ENCODE measurements at places on chromosomes 1 and 21.

DNA sequence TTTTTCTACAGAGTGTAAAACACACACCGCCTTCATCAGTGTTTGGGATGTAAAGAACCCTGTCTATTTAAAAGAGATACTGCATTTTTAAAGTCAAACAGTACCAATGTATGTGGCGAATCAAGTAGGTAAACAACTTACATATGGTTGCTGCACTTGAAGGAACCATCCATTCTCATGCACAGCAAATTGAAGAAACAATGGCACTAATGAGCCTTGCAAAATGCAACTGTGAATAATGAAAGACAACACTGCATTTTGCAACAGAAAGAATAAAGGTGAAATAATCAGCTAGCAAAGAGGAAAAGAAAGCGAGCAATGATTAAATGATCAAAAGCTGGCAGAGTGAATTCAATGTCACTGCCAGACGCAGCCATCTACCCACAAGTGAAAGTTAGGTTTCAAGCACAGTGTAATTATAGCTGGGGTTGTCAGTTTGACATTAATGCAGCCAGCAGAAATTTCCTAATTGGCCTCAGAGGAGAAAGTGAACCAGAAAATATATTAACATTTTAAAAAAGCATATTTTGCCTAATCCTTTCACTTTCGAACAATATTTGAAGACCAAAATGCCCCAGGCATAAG lies 10.9 kb upstream of the BARHL2 start:
- no peak for DNase-seq

GRCh38 chr1:216632980-216633379 lies 90.2 kb downstream of the ESRRG start:
- DNase-seq: no peak

- no peak for DNase-seq
Observed at GRCh38 chr1:85554630-85555327, 25.8 kb upstream of the CCN1 start.

DNA sequence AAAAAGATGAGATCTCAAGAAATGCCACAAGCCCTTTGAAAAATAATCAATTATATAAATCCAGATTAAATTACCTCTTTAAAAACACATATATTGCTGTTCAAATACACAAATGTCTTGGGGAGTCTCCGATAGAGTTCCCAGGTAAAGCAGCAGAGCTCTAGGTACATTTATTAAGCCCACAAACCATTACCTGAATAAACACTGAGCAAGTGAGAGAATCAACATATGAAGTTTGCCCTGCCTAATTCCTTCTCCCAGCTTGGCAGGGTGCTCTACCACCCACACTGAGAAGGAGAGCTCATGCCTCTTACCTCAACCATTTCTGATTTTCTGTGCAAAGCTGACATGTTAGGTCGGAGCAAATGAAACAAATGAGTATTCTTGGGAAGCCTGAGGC lies 402.4 kb downstream of the KCNH1 start:
- DNase-seq: no peak

- DNase-seq: no peak
Observed at GRCh38 chr1:75531570-75531969, 79.3 kb downstream of the SLC44A5 start.

GRCh38 chr1:100542285-100542684 lies 4.3 kb downstream of the GPR88 start:
- no peak for DNase-seq

DNA sequence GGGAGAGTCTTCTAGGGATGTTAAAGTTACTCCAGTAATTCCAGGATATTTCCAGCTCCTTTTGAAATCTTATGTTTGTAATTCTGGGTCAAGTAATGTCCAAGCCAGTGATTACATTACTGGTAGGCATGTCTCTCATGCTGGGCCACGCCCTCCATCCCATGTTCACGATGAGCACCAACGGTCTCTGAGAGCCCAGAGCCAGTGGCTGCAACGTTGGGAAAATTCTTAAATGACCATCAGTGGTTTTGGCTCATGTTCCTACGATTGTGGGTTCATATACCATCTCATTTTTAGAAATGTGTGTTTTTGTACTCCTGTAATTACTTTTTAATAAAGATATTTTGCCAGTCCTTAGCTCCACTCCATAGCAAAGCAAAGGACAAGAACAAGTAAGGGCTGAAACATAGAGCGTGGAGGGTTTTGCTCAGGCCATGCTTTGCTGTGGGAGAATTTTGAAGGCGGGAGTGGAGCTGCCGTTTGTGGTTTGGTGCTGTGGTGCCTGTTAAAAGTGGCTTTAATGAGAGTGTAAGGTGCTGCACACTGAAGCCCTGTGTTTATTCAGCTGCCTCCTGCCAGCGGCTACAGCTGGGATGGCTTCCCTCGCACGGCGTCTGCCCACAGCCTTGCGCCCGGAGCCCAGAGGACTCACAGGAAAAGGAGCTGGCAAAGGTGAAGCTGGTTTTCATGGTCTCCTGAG lies 28.9 kb downstream of the VANGL1 start:
- no peak for DNase-seq

GRCh38 chr1:234871710-234872271 lies 256.8 kb downstream of the TOMM20 start:
- no peak for DNase-seq

DNA sequence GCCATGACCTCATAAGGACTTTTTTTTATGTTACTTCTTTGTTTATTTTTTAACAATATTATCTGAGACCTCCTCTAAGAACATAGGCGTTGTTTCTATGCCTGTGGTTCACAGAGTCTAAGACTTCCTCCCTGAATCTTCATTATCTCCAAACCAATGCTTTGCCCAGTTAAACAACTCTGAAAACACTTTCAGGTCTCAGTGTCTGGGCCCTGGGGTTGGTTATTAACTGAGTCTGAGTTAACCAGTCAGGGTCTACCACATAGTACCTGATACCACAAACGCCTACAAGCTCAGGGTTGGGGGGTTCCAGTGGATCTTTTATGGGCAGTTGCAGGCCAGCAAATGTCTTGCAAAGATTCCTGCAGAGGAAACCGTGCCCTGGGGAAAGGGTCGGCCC lies 138.2 kb downstream of the AJAP1 start:
- no peak for DNase-seq

GRCh38 chr1:1937549-1938275 lies 18.6 kb upstream of the TMEM52 start:
- DNase-seq: no peak

GRCh38 chr21:43718872-43719747 lies at the start of gene PDXK:
PDXK (plus strand) TSS chr21:43719129; CDS start chr21:43719295, 166 bp downstream.
- DNase-seq: peak; percentile 88

GRCh38 chr1:41751804-41752513 lies 166.8 kb downstream of the HIVEP3 start:
- DNase-seq: no peak

- no peak for DNase-seq
Observed at GRCh38 chr1:21795075-21795474, 12.1 kb upstream of the USP48 start.

DNA sequence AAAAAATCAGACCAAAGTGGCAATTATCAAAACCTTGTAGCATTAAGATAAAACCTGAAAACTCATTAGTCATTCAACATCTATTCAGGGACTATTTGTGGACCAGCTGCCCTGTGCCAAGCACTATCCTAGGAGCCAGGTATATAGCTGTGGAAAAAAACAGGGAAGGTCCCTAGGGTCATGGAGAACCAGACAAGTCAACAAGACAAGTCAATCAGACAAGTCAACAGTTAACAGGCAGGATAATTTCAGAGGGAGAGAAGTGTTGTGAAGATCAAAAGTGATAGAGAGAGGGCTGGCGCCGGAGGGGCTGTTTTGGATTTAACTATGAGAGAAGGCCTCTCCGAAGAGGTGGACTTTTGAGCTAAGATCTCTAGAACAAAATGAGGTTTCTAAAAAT lies 3.3 kb upstream of the ATP1A4 start:
- DNase-seq: no peak

DNA sequence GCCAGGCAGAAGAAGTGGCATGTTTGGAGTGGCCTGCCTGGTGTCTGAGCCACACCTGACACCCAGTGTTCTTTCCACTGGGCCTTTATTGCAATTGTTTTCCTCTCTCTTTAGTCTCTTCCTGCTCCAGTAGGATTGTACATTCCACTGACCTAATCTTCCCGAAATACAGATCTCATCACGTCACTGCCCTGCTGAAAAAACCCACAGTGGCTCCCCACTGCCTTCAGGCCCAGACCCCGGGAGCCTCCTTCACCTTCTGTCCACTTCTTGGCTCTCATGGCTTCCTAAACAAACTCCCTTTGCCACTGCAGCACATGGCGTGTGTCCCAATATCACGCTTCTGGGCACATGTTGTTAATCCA lies 25.3 kb upstream of the ATP5PO start:
- DNase-seq: no peak

GRCh38 chr1:14787604-14788003 lies 189.1 kb downstream of the KAZN start:
- no peak for DNase-seq

GRCh38 chr1:66143651-66144050 lies 351.0 kb downstream of the PDE4B start:
- no peak for DNase-seq

GRCh38 chr1:87615901-87616300 lies 287.2 kb downstream of the LMO4 start:
- DNase-seq: no peak

DNA sequence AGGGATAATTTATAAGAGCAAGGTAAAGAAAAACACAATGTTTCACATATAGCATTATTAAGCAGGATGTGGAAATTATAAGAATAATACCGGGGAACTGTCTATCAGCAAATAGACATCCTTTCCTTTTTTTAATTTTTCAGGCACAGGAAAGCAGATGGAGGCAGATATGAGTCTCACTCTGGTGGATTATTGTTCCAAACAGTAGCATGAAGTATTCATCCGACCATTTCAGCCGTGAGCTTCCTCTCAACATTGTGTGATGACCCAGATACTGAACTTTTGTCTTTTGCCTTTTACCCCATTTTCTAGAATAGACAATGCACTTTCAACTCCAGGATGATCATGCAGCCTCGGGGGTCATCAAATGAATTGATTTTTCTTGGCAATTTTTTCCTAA lies 599.8 kb downstream of the ADGRL2 start:
- no peak for DNase-seq

DNA sequence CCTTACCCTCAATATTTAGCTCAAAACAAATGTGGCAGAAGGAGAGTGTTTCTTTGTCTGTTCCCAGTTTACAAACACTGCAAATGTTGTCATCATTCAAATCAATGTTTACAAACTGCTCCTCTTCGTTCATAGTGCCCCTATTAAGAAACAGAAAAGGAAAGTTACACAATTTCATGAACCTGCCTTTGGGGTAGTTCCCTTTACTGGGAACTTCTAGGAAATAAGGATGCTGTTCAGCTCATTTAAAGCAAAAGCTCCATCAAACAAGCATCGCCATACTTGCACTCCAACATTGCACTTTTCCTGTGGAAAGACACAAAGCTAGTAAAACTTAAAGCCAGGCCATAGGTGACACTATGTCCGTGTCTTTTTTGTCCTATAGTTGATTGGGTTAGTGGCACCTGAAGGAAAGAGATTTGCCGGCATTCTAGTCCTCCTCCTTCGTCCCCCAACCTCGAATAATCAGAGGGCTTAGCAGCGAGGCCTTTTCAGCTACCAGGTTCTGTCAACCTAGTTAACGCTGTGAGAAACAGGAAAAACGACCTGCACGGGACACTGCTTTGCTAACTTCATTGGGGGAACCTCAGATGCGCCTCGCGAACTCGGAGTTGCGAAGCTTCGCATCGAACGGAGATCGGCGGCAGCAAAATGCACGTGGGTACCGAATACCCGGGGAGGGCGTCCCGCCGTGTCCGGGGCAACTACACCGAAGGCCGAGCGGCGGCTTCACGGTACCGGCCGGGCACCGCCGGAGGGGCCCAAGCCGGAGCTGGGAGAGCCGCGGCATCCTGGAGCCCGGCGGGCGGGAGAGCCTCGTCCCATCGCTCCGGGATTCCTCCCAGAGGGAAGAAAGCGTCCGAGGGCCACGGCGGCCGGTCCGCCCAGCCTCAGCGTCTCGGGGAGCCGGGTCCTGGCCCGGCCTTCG lies 706 bp downstream of the C21orf91 start:
- DNase-seq: peak; percentile 72

All from suprapubic skin (tissue), 4 donors.